ENCODE measurements at places on chromosomes 2 and 18.

DNA sequence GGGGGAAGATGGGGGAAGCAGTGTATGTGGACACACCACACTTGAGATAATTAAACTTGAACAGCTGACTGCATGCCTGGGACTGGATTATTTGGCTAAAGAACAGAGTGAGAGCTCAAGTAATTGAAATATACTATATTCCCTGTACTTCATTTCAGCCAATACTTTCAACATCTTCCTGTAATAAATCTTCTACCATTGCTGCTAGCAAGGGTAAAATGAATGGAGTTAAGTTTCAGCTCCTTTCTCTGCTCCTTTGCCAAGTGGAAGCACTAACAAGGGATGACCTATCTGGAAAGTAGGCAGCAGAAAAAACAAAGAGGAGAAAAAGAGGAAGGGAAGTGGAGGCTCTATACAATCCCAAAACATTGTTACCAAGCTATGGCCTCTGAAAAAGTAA, 50.9 kb downstream of the MMADHC start:
- no peaks in the 10 kb centered on the region for H3K4me1 ChIP-seq
- no peaks in the 10 kb centered on the region for H3K27me3 ChIP-seq

DNA sequence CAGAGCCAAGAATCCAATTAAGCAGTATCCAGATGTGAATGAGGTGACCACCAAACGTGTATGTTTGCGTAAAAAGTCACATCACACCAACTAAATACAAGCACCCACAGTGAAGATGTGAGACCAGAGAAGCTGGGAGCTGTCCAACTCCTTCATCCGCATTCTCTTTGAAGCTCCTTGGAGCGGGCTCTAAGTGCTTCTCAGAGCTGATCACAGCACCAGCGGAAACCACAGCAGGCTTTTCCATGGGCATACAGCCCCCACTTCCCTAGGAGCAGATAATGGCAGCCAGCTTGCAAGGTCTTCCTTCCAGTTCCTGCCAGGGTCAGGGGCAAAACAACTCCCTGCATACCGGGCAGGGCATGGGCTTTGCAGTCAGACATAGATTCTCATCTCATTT, 36.4 kb downstream of the REEP1 start:
- H3K36me3 ChIP-seq, result no peaks in the 10 kb centered on the region
- no peak overlapping the region for H3K27ac ChIP-seq
- no peak for DNase-seq
- H3K4me3 ChIP-seq, result no peak overlapping the region
- H3K27me3 ChIP-seq, result peaks cover 32% of the 10 kb centered on the region

DNA sequence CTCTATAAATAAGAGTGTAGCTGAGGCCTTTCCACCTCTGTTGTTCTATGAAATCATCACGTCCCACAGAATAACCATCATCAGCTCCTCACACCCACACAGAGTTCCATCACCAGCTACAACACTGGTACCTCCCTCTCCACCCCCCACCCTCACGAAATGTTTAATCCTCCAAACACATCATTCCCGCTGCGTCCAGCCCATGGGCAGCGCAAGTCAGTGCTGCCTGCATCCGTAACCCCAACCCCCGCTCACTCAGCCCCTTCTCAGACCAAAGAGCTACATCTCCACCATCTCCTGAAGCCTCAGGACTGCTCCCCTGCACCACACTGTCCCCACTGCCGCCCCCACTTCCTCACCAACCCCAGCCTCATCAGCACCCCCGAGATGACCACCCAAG, 19.4 kb downstream of the DNMT3A start:
- H3K4me3 ChIP-seq, result no peak overlapping the region
- peaks cover 14% of the 10 kb centered on the region for H3K36me3 ChIP-seq
- H3K27ac ChIP-seq, result no peak overlapping the region
- H3K4me1 ChIP-seq, result peaks cover 15% of the 10 kb centered on the region
- DNase-seq, result no peak
- H3K27me3 ChIP-seq, result no peaks in the 10 kb centered on the region

GRCh38 chr2:208573569-208573968, 167.0 kb downstream of the PTH2R start:
- H3K27me3 ChIP-seq, result no peaks in the 10 kb centered on the region
- H3K36me3 ChIP-seq, result no peaks in the 10 kb centered on the region
- H3K4me1 ChIP-seq, result no peaks in the 10 kb centered on the region
- DNase-seq, result no peak
